ENCODE measurements at places on chromosomes 4 and X.

DNA sequence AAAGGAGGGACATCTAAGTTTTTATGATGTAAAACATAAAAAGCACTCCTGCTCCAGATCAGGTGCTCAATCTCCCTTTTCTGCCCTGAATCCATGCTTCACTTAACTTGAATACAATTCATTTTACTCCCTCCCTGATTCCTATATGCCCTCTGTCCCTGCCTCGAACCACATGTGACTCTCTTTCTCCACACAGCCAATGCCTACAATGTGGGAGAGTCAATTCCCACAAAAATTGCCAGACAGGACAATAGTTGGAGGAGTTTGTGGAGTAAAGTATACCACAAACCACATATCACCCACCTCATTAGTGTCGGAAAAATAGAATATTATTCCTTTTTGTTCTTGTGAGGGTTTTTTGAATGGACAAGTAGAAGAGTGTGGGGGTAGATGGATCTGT, 9.7 kb downstream of the AMMECR1 start:
- no peak for DNase-seq

DNA sequence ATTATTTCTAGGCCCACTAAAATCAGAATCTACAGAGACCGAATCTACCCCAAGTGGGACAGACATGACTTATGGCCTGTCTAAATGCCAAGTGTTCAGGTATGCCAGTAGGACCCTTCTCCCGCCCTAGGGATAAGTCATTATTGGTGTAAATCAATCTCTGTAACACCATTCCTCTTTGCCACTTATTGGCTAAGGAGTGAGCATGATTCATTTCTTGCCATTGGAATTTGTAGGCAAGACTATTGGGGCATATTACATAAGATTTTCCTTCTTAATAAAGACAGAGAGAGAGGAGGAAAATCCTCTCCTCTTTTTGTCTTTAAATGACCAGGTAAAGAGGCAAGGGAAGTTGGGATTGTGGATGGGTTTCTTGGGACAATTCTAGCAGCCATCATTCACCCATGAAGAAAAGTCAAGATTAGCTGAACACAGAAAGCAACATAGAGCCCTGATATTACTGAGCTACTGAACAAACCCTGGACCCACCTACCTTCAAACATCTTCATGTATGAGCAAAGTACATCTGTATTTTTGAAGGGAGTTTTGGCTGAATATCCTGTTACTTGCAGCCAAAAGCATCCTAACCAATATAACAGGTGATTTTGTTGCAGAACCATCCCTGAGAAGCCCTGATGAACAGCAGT, 2.6 kb downstream of the SLC9B2 start:
- no peak for DNase-seq

DNA sequence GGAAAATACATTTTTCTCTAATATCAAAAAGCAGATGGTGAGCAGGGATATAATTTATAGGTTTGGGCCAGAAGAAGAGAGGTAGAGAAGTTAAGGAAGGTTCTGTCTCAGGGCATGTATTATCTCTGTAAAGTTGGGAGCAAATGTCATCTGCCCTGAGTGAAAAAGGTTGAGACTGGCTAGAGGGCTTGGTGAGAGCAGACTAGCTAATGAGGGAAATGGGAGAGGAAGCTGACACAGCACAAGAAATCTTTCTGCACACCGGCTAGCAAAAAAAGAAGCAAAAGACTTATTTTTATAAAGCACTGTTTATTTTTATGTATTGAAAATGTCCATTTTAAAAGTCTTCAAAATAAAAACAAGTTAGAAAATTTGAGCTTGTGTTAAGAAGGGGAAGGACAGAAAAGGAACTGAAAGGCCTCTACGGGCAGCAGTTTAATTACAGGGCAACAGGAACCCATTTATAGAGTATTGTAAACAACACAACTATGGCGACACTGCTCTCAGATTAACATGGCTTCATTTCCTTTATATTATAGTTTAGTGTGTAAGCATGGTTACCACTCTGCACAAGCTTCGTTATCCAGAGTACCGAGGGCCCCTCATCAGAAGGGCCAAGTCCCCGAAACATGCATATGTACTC, 17.4 kb downstream of the CD40LG start:
- no peak for DNase-seq

GRCh38 chr4:119656342-119656741, 27.7 kb upstream of the PDE5A start:
- DNase-seq = no peak

DNA sequence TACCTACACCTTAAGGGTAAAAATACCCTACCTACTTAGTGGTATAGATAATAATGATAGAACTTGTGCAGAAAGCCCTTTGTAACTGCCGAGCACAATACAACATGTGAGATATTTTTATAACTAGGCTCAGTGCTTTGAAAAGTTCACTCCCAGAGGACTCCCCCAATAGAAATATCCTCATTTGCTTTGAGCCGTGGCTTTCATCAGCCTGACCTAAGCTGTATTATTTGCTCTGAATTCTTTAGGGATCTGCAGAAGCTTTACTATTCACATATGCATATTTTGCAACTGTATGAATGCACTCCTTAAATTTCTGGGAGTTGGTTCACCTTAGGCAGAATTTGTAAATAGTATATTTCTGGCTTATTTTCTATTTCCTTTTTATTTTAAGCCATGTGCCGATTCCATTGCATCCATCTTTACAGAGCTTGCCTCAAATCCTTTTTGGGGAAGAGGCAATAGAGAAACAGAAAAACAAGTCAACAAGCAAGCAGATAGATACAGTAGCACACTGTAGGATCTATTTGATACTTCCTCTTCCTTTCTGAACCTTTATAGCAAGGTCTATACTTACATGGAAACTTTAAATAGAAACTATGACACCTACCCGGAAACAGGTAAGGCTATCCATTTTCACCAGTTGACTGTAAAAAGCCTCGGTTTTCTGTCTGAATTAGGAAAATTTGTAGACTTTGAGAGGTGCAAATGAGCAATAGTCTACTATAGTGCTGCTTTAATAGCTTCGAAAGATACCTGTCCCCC, 242.5 kb upstream of the VCX3A start:
- no peak for DNase-seq
